H4 (cell line): ENCODE measurements at places on chromosomes 6 and 20.

GRCh38 chr20:63501818-63502670 is 3.2 kb upstream of the EEF1A2 start:
- no peak for DNase-seq

DNA sequence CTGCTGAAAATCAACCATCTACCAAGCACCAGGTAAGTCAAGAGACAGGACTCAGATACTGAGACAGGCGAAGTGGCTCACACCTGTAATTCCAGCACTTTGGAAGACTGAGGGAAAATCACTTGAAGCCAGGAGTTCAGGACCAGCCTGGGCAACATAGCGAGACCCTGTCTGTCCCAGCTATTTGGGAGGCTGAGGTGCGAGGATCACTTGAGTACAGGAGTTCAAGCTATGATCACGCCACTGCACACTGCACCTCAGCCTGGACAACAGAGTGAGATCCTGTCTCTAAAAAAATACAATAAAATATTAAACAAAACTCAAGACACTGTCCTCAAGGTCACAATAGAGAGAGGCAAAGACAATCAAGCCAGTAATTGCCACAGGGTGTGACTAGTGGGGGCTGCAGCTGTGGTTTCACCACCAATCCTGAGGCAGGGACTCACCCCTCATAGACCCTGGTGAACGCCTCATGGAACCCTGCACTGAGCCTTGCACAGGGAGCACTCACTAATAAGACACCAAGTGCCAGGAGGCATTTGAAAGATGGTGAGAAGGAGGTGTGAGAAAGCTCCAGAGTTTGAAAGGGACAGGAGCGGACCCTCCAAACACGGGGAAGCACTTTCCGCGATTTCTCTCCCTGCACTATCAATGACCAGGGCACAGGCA is 1.7 kb downstream of the SNHG17 start:
- DNase-seq, result no peak

DNA sequence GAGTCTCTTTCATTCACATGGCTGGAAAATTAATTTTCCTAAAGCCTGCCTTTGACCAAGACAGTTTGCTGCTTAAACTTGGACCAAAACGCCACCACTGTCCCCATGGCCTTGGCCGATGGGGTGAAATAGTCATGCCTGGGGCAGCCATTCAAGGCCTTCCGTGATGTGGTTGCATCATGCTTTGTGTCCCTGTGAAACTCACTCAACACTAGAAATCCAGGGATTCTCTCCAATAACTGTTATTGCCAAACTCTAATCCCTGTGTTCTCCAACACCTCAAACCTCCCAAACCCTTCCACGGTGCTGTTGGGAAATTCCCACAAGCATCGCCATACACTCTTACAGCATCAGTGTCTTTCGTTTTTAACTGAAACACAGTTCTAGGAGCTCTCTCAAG is 1.4 kb upstream of the TXNDC5 start:
- no peak for DNase-seq

DNA sequence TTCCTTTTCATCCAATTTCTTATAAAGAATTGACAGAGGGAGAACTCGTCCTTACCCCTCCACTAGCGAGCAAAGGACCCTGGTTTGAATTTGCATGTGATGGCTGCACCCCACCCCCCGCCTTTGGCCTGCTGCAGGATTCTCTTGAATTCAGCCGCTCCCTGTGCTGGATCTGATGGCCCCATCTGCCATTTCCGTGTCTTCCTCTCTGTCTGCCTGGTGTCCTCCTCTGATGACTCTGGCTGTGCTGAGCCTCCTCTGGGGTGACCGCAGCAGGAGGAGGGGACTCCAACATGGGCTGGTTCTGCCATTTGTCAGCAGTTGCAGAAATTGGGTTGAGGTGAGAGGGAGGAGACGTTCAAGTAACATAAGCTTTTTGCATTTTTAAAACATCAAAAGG is 188.8 kb downstream of the DLL1 start:
- DNase-seq, result no peak

GRCh38 chr6:108675226-108676200 is 114.8 kb downstream of the FOXO3 start:
- no peak for DNase-seq

- no peak for DNase-seq
Measured at GRCh38 chr6:111598181-111598580, 7.5 kb downstream of the TRAF3IP2 start.

- DNase-seq, result no peak
Measured at GRCh38 chr6:3381233-3381921, 75.5 kb downstream of the SLC22A23 start.

DNA sequence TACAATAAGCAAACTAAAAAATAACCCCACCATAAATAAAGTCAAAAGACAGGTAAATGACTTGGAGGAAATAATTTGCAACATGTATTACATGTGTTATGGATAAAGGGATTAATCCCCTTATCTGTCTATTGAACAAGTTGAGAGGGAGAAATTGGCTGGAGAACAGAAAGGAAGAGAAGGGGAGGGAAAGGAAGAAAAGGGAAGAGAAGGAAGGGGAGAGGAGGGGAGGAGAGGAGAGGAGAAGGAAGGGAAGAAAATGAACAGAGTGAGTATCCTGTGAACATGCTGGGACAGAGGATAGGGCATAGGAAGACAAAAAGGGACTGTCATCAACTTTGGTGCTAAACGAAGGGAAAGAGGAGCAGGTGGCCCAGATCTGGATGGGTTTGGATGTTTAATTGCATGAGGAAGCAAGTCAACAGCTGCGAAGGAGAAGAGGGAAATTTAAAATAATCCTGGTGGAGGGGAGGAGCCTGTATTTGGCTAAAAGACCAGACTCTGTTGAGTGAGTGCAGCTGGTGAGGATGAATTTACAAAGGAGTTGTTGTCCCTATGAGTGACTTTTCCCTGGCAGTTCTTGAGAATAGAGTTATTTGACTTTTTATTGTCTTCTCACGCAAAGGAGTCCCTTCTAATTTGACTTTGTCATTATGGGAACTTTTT is 14.2 kb upstream of the SHLD1 start:
- DNase-seq, result no peak

- DNase-seq, result no peak
Measured at GRCh38 chr6:34142061-34142998, 3.6 kb downstream of the GRM4 start.

- DNase-seq, result peak; percentile 5
Measured at GRCh38 chr6:84568971-84569370, 195.4 kb downstream of the TBX18 start.

DNA sequence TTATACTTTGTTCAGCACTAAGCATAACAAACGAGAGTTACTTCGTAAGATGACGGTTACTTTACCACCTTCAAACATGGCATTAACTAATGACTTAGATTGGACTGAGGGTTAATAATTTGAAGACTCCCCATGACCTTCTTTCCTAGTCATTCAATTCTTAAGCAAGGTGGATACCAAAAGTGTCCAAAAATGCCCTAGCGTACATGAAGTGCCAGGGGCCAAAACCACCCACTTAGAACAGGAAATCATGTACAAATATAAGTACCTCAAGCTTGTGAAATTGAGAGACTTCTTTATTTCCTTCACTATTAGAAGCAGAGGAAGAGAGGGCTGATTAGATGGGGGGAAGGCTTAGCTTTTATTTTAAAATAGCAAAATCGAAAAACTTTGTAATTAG is 166.4 kb downstream of the ATXN1 start:
- no peak for DNase-seq

DNA sequence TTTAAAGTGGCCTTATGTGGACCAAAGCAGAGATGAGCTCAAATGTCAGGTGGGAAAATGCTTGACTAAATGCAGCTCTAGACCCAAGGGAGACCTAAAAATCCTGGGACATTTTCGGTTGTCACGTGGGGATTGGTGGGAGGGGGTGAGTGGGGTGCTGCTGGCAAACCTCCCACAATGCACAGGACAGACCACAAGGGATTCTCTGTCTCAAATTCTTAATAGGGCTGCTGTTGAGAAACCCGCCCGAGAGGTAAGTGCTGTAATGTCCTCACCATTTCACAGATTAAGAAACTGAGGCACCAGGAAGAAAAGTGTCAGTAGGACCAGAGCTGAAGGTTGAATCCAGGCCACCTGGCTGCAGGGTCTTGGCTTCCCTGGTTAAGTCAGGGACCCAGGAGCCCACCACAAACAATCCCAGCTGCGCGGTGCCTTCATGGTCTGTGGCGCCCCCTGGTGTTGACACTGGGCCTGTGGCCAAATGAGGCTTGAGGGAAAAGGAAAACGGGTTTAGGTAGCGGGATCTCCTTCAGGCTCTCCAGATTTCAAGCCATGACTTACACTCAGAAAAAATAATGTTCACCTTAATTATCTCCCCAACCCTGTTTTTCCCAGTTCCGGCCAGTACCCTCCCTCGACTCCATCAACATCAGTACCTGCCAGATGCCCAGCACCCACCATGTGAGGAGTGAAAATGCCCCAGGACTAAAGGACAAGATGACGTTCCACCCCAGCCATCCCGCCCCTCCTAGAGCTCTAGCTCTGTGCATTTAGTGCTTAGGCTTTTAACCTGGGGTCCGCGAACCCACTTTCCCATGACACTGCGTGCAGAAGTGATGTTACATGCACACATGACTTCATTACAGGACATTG is 7.2 kb downstream of the HLA-G start:
- no peak for DNase-seq

GRCh38 chr6:44388887-44389286 is 1.4 kb downstream of the CDC5L start:
- no peak for DNase-seq

DNA sequence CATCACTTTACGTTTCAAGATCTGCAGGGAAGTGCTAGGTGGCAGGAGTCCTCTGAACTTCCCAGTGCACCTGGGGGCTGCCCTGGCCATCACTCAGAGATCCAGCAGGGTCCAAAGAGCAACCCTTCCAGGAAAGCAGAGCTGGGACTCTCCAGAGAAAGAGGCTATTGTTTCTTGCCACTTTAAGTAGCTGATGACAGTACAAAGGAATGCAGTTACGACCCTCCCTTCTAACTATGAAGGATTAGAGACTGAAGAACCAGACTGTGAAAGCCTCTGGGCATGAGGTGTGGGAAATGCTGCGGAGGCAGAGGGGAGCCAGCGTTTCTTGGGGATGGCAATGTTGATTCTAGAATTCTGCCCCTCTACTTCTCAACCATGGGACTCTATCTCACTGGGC is 189.1 kb upstream of the SUPT3H start:
- peak; percentile 34 for DNase-seq

GRCh38 chr20:49843139-49843538 is 30.5 kb downstream of the SLC9A8 start:
- DNase-seq, result no peak

GRCh38 chr20:22523499-22524392 is 60.6 kb downstream of the FOXA2 start:
- no peak for DNase-seq

GRCh38 chr6:166658792-166659150 is 31.7 kb upstream of the RPS6KA2 start:
- no peak for DNase-seq

- DNase-seq, result peak; percentile 71
Measured at GRCh38 chr20:48760403-48760983, 67.3 kb downstream of the PREX1 start.

DNA sequence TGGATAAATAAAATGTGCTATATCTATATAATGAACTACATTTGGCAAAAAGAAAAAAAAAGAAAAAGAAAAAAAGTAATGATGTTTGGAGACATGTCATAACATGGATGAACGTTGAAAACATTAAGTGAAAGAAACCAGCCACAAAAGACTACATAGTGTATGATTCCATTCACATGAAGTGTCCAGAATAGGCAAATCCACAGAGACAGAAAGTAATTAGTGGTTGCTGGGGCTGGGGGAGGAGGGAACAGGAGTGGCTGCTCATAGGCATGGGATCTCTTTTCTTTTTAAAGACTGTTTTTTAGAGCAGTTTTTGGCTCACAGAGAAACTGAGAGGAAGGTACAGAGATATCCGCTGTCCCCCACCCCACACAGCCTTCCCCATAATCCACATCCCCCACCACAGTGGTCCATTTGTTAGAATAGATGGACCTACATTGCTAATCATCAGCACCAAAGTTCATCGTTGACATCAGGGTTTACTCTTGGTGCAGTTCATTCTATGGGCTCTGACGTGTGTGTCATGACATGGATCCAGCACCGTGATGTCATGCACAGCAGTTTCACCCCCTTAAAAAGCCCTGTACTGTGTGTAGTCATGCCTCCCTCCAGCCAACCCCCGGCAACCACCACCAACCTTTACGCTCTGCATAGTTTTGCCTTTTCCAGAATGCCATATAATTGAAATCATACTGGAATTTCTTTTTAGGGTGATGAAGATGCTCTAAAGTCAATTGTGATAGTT is 240.9 kb upstream of the RREB1 start:
- DNase-seq, result no peak

GRCh38 chr6:165976684-165977083 is 191.0 kb downstream of the TBXT start:
- no peak for DNase-seq
